Activated CD8-positive, alpha-beta memory T cell treated with anti-CD3 and anti-CD28 coated beads, Interleukin-2, amount 10 ng/mL, durations not matched to agents 7 days and 5 days (primary cell): ENCODE measurements at places on chromosomes 5 and 9. TPM values are rescaled to one million over a fixed set of nuclear protein-coding genes. Genes with fewer than 3 reads are reported as not detected.

Gene EDIL3
- total RNA-seq = not detected

Gene GFRA3
- 0.19 TPM for total RNA-seq

Gene SARDH
- 0.38 TPM for total RNA-seq

Gene PRR7
- 3.1 TPM for total RNA-seq

Gene BHMT
- not detected for total RNA-seq

Gene OR1N2
- total RNA-seq = not detected

Gene PCDHGA10
- not detected for total RNA-seq

Gene ITGA1
- 66.8 TPM for total RNA-seq

Gene FBP1
- total RNA-seq = 0.26 TPM

Gene RAPGEF6
- 31.3 TPM for total RNA-seq

Gene ZNG1A
- 56.4 TPM for total RNA-seq

Gene PCDHB4
- not detected for total RNA-seq

Gene REEP2
- 5.4 TPM for total RNA-seq

Gene ACOT12
- not detected for total RNA-seq

Gene EGR1
- total RNA-seq = 10.7 TPM

Gene ORM1
- not detected for total RNA-seq

Gene UBQLN1
- total RNA-seq = 100.0 TPM

Gene ARSI
- not detected for total RNA-seq

Gene TRIM41
- 40.7 TPM for total RNA-seq
